Germinal center (tissue), 1 donor: ENCODE measurements at places on chromosomes 5 and 9.

- no peak for DNase-seq
Observed at GRCh38 chr9:130166399-130166798, 5.8 kb upstream of the NCS1 start.

- DNase-seq: no peak
Observed at GRCh38 chr9:126215486-126215885, 111.1 kb upstream of the MVB12B start.

DNA sequence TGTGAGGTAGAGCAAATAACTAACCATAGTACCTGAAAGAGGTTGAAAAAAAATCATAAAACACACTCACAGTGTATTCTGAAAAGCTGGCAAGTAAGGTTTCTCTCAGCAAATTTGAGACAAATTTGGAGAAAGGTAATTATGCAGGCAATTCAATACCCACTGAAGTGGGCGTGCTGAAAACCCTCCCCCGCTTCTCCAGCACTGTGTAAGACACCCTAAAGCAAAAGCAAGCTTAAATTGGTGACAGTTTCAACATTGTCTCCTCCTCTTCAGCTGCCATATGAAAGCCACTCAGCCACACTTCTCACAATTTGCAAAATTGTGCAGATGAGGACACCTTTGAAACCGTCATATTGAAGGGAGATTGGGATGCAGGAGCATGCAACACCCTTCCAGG, 322.3 kb upstream of the CDH6 start:
- DNase-seq: no peak

GRCh38 chr9:38697776-38698300, 22.1 kb downstream of the FAM240B start:
- no peak for DNase-seq

DNA sequence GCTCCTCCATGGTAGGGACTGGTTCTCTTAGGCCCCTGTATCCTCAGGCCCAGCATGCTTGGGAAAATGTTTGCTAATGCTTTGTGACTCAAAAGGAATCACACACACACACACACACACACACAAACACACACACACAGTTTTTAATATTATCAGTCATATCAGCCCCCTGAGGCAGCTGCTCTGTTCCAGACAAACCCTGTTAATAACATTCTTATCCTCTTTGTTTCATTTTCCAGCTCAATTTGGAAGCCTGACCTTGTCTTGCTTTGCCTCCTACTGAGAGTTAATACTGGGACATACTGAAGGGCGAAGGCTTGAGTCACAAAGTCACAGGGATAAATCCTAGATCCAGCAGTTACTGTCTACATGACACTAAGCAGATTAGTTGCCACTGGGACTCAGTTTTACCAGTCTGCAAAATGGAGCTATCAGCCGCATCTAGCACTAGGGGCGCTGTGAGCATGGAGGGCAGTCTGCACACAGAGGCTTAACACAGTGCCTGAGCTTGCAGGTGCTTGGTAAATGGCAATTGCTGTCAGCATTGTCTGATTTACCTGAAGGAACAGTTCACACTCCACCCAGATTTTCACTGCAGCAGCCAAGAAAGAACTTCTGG, 37.1 kb upstream of the KCNMB1 start:
- peak; percentile 50 for DNase-seq

GRCh38 chr5:73280821-73281746, 108.1 kb downstream of the TMEM174 start:
- DNase-seq: no peak

GRCh38 chr5:1827886-1828397, 26.7 kb downstream of the NDUFS6 start:
- peak; percentile 41 for DNase-seq

DNA sequence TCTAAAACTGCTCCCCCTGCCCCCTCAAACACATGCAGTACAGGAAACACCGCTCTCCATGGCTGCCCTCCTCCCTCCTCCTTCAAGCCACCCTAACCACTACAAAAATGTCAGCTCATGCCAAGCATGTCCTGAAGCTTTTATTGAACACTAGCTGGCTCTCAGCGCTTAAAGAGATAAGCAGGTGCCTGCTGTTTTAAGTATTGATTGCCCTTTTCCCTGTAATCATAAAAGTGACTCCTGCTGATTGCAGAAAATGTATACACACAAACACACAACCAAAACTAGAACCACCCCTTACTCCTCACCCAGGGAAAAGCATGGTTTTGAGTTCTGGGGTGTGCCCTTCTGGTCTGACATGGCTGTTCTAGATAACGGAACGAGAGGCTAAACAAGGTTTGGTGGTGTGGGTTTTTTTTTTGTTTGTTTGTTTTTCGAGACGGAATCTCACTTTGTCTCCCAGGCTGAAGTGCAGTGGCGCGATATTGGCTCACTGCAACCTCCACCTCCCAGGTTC, 3.7 kb upstream of the UCK1 start:
- peak; percentile 4 for DNase-seq

GRCh38 chr5:147675168-147675567, 107.4 kb downstream of the JAKMIP2 start:
- DNase-seq: no peak

- no peak for DNase-seq
Observed at GRCh38 chr9:13513716-13514444, 234.4 kb upstream of the MPDZ start.

DNA sequence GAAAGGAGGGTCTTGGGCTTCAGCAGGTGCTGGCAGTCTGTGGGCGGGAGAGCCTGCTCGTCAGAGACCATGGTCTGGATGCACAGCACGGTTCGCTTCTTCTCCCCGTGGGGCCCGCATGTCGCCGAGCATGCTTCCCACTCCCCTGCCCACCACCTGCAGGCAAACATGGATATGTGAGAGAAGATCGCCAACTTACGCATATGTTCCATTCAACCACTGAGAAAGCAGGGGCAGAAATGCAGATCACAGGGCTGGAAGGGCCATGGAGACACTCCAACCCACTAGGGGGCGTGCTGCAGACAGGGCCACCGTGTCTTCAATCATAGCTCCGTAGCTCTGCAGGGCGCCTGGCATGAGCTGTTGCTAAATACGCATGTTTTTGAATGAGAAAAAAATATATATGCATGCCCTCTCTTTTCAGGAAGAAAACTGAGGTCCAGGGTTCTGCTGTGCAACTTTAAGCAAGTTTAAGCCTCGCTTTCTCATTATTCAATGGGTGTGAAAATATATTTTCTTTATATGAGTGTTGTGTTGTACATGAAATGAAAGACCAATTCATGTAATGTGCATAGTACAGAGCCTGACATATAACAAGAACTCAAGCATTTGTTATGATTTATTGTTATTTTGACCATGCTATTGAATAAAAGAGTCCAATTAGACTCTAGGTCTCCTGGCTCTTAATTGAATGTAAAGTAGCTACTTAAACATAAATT, 148.0 kb downstream of the TARS1 start:
- peak; percentile 14 for DNase-seq

DNA sequence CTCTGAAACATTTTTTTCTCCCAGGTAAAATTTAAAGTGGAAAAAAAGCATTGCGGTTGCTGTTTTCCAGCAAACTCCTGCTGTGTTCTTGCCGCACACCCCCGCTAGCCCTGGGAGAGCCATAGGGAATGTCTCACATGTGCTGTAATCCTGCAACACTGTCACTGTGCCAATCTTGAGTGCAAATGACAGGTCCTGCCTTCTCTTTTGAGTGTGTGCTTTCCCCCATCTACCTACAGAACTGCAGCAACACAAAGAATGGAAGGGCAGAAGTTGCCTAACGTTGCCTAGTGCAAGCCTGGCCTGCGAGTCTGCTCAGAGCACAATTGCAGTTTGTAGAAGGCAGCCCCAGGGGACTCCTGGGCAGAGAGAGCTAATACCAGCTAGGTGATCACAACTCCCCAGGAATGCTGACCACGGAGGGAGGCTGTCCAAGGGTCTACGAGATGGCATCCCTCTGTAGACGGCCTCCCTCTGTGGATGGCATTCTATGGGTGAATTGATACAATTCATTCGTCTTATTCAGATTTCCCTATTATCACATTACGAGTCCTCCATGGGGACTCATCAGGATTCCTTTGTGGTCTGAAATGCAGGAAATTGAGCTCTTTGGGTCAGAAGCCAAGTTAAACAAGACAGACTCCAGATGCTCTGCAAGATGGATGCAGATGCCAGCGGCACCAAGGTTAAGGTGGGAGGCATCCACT, 172.6 kb upstream of the S1PR3 start:
- DNase-seq: no peak

DNA sequence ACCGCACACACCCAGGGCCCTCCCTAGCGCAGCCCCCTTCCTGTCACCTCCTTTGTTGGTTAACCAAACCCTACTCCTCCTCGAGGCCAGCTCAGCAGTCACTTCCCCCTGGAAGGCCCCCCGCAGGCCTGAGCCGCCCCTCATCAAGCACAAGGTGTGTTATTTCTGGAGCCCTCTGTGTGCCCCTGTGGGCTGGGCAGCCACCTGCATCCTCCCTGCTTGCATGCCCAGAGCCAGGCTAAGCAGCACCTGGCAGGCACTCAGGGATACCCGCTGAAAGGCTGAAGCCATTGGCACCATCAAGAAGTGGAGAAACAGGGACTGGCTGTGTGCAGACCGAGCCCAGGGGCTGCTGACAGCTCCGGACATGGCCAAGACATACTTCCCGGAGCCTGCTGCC, 121.8 kb downstream of the ZNF354C start:
- no peak for DNase-seq

DNA sequence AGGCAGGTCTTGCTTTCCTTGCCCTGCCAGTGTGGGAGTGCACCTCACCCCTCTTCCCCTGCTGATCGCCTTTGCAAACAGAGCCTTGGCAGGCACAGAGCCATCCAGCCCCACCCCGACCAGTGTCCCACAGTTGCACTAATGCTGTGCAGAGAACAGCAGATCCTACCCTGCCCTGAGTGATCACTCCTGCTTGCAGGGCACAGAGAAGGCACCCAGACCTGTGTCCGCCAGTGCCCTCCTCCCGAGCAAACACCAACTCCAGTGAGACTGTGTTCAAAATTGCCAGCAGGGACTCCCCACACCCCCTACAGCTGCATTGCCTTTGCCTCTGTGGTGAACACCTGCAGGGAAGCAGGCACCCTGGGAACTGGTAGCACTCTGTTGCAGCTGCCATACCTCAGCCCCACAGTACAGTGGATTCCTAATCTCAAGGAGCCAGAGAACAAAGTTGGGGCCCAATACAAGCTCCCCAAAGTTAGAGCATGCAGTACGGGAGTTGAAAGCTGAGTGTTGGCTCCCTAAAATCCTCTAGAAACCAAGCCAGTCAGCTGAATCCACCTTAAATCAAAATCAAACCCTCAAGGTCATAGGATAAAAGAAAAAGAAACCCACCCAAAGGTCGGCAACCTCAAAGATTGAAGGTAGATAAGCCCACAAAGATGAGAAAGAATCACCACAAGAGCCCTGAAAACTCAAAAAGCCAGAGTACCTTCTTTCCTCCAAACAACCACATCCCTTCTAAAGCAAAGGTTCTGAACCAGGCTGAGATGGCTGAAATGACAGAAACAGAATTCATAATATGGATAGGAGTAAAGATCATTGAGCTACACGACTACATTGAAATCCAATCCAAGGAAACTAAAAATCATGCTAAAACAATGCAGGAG, 92.9 kb upstream of the PIK3R1 start:
- no peak for DNase-seq

GRCh38 chr9:81777482-81777881, 88.1 kb upstream of the TLE1 start:
- DNase-seq: no peak

DNA sequence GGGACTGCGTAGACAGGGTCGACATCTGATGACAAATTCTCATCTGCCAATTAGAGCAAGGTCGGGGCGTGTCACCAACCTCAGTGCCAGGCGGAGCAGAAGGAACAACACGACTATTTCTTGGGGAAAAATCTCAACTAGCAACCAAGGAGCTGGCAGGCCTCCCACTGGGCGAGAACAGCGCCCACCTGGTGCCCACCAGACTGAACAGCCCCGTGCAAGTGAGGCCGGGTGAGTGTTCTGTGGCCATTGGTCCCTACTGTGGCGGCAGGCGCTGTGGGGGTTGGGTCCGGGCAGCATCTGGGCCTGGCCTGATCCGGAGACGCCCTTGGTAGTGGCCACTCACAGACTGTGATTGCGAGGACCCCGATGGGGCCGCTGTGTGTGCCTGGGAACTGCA, 11.5 kb downstream of the NOTCH1 start:
- no peak for DNase-seq

- DNase-seq: no peak
Observed at GRCh38 chr9:133666845-133667244, 30.7 kb downstream of the DBH start.

- DNase-seq: no peak
Observed at GRCh38 chr5:137792303-137792702, 38.1 kb upstream of the HNRNPA0 start.

GRCh38 chr5:156552855-156553358, 225.9 kb downstream of the SGCD start:
- DNase-seq: no peak

GRCh38 chr9:82196622-82197441, 208.3 kb downstream of the SPATA31D1 start:
- no peak for DNase-seq

DNA sequence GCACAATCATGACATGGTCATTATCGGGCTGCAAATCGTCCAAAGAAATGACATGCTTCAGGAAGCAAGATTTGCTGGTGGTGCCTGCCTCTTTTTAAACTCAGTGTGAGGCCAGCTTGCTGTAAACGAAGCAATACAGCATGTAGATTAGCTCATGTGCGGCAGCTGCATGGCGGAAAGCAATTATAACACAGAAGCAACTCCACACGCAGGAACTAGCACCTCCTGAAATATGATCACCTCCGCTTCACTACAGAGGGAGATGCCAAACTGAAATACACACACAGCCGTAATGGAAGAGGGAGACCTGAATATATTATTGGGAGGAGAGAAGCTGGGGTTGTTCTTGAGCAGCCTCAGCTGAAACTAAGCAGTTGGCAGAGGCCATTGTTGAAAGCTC, 312.5 kb downstream of the PSAT1 start:
- DNase-seq: no peak

DNA sequence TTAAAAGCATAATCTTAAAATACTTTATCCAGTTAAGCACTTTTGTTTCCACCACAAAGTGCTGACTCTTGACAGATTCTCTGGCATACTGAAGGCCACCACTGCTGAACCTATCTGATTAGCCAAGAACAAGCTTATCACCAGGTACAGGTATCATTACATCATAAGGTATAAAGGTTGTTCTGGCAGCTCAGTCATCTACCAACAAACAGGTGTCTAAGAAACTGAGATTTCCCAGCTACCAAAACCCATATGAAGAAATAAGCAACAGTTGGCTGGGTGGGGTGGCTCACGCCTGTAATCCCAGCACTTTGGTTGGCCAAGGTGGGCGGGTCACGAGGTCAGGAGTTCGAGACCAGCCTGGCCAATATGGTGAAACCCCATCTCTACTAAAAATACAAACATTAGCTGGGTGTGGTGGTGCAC, 5.0 kb downstream of the MTMR12 start:
- no peak for DNase-seq

DNA sequence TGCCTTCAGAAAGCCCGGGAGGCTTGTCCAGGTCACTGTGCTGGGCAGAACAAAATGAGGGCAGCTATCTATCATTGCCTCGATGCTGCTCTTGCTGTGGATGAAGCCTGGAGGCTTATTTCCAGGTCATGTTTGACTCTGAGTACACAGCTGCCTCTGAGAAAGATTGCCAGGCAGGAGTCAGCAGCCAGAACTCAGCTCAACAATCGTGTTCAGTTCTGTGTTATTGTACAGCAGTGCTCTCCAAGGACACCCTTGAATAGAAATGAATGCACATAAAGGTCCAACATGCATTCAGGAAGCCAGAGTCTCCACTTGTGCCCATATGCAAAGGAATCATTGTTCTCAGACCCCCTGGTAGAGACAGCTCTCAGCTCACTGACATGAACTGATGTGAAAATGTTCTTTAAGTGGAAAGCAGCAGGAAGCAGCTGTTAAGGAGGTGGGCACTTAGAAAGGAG, 61.7 kb upstream of the ZFR start:
- DNase-seq: no peak

- DNase-seq: no peak
Observed at GRCh38 chr5:62671479-62671878, 92.9 kb downstream of the LRRC70 start.
